Forelimb muscle (tissue), 1 donor: ENCODE measurements at places on chromosomes 1 and 21. TPM values are rescaled to one million over a fixed set of nuclear protein-coding genes. Genes with fewer than 3 reads are reported as not detected.

DNA sequence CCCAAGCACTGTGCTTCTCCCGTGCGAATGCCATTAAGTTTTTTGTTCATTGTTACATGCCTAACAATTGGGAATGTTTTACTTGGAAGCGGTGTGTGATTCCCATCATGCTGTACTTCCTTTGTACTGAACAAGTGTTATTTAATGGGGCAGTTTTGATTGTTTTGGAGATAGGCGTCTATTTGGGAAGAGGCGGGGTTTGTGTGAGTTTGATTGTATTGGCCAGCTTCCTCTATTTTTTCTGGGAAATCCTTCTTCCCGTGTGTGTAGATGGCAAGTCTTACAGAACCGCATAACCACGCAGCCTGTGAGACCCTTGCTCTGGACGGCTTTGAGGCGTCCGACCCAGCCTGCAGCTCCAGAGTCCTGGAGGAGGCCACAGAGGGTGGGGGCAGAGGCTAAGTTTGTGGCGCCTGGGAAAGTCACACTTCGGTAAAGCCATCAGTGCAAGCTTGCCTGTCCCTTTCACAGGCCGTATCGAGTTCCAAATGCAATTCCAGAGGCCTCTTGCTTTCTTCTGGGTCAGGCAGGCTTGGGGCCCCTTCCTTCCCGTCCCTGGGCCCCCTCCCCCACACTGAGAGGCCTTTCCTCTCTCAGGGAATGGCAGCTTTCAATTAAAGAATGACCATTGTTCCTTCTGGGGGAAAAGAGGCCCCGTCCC, 210.3 kb downstream of the TOMM20 start:
- no peak for DNase-seq

DNA sequence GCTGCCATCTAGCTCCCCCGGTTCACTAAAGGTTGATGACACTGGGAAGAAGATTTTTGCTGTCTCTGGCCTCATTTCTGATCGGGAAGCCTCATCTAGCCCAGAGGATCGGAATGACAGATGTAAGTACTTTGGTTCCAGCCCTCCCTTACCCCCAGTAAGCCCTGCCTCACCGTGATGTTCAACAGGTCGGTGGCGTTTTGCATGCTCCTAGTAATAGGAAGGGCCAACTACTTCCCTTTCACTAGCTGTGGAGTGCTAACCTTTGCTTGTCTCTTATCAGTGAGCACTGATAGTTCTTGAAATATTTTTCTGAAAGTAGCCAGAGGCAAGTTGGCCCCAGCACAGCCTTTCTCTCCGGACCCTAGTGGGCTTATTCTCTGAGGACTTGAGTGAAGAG, 7.5 kb downstream of the RNF220 start:
- no peak for DNase-seq

- DNase-seq, result no peak
Observed at GRCh38 chr21:46116189-46116775, 18.4 kb downstream of the COL6A2 start.

GRCh38 chr1:247445526-247446356, 12.2 kb downstream of the OR2B11 start:
- DNase-seq, result no peak

- DNase-seq, result no peak
Observed at GRCh38 chr1:231515748-231516147, 12.7 kb upstream of the TSNAX start.

DNA sequence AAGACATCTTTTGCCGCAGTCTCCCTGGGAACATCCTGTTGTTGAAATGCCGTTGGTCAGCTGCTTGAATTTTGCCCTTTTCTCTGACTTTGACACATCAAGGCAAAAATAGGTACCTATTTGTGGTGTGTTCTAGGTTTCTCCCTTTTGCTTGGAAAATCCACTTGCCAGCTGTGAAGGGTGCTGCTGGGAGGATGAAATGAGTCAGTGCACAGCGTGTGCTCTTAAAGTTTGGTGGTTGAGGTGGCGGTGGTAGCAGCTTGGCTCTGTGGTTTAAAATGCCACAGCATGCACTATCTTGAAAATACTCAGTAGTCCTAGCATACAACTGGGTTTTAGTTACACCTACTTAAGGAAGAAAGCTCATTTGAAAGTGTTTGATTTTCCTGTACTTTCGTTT, 183.8 kb downstream of the DHRS3 start:
- DNase-seq, result no peak

- DNase-seq, result no peak
Observed at GRCh38 chr1:109764561-109765482, 1.1 kb upstream of the EPS8L3 start.

- no peak for DNase-seq
Observed at GRCh38 chr1:63368131-63368530, 704 bp downstream of the ALG6 start.

GRCh38 chr1:236794585-236795034, 482 bp upstream of the MTR start:
- DNase-seq, result no peak

GRCh38 chr1:209746451-209747165, 9.2 kb upstream of the TRAF3IP3 start:
- no peak for DNase-seq

DNA sequence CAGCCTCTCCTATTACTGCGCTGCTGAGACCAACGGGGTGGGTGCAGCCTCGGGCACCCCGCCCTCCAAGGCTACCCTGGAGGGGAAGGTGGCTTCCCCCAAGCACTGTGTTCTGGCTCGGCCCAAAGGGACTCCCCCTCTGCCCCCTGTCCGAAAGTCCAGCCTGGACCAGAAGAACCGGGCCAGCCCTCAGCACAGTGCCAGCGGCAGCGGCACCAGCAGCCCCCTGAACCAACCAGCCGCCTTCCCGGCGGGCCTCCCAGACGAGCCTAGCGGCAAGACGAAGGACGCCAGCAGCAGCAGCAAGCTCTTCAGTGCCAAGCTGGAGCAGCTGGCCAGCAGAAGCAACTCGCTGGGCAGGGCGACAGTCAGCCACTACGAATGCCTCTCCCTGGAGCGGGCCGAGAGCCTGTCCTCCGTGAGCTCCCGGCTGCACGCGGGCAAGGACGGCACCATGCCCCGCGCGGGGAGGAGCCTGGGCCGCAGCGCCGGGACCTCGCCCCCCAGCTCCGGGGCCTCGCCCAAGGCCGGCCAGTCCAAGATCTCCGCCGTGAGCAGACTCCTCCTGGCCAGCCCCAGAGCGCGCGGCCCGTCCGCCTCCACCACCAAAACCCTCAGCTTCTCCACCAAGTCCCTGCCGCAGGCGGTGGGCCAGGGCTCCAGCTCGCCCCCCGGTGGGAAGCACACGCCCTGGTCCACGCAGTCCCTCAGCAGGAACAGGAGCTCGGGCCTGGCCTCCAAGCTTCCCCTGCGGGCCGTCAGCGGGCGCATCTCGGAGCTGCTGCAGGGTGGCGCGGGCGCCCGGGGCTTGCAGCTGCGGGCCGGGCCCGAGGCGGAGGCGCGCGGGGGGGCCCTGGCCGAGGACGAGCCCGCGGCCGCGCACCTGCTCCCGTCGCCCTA, 533.1 kb downstream of the KIF26B start:
- no peak for DNase-seq

- no peak for DNase-seq
Observed at GRCh38 chr1:115505148-115505571, 136.6 kb upstream of the VANGL1 start.

DNA sequence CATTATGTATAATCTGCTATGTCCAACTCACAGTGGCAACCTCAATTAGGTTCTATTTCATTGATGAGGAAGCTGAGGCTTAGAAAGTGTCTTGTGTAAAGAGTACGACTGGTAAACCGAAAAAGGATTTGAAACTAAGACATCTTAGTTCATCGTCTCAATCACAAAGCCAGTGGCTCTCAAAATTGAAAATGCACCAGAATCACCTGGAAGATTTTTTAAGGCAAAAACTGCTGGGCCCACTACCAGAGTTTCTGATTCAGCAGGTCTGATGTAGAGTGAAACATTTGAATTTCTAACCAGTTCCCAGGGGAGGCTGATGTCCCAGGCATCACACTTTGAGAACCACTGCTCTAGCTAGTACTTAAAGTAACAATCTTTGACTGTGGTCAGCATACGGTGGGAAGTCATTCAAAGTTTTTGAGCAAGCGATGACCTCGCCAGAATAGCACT, 5.2 kb upstream of the LRRC53 start:
- no peak for DNase-seq

CLCNKB gene
- polyA plus RNA-seq, result not detected

MRPL37 gene
- 61.5 TPM for polyA plus RNA-seq

CD84 gene
- 1.5 TPM for polyA plus RNA-seq

SLC25A34 gene
- polyA plus RNA-seq, result 6.9 TPM

TTC24 gene
- 0.32 TPM for polyA plus RNA-seq

KCNA3 gene
- polyA plus RNA-seq, result 0.15 TPM

TNN gene
- 4.6 TPM for polyA plus RNA-seq
